ENCODE measurements at places on chromosomes 12 and 14.

GRCh38 chr14:95198320-95198719, 41.0 kb upstream of the DICER1 start:
- no peak for DNase-seq

DNA sequence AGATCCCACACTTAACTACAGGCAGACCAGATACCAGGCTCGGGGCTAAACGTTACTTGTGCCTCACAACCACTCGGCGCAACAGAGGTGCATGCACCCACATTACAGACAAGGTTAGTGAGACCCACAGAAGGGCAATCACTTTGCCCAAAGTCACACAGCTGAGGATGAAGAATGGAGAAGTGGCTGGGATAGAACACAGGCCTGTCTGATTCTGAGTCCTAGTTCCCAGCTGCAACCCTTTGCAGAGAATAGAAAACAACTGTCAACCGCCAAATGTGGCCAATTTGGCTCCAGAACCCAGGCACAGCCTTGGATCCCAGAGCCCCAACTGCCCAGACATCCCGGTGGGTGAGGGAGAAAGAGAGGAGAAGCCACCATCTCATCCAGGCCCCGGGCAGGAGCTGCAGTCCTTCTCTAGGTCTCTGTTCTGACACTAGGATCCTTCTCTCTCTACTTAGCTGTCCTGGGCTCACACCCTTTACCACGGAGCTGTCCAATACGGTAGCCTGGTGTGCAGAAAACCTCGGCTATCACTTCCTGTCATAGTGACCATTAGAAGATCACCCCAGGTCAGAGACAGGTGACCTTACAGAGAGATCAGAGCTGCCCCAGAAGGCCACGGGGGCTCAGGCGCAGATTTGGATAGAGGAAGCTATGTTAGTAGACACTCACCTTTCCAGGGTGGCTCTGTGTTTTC, 59.1 kb downstream of the FAM222A start:
- no peak for DNase-seq

DNA sequence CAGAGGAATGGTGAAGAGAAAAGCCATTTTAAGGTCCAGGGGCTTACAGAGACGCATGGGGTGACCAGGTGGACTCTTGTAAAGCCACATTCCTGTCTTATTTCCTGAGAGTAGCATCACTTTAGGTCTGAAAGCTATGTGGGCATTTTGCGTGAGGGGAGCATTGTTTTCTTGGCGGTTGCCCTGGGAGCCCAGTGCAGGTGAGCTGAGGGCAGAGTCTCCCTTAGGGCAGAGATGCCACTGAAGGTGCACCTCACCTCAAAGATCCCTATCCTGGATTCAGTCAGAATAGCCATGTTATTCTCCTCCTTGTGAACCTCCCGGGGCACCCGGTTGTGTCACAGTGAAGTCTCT, 12.4 kb downstream of the GLRX5 start:
- DNase-seq, result no peak

GRCh38 chr12:112894128-112894527, 12.6 kb upstream of the OAS1 start:
- no peak for DNase-seq

GRCh38 chr14:100838493-100839314, 12.8 kb downstream of the MEG3 start:
- DNase-seq, result no peak

DNA sequence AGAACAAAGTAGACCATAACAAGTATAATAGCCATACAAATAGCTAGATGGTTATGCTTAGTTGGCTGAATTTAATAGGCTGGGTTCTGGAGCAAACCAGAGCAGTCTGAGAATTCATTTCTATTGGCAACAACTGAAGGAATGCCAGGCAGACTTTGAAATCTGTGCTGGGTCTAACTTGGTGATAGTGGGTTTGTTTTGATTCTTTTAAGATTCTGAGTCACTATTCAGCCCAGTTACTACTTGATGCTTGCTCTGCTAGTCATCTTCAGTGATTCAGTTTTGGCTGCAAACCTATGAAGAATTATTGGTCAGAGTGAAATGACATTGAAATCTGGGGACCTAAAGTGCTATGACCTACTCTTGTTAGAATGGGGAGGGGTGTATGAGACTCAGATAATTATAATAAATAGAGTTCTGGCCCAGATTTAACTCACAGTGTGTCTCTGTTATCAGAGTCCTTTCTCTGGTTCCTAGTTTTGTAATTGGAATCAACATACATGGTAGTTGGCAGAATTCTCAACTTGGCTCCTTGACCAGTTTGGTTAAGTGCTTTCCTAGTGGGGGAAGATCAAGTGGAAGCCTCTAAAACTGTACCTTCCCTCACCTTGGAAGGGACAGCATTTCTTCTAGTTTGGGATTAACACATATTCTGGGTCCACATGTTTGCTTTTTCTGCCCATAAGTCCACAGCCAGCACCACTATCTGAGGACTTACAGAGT, 43.5 kb downstream of the MNAT1 start:
- no peak for DNase-seq

GRCh38 chr14:100738269-100738691, 11.6 kb downstream of the DLK1 start:
- DNase-seq, result no peak

- DNase-seq, result no peak
Measured at GRCh38 chr12:1914114-1914911, 4.1 kb downstream of the CACNA2D4 start.

DNA sequence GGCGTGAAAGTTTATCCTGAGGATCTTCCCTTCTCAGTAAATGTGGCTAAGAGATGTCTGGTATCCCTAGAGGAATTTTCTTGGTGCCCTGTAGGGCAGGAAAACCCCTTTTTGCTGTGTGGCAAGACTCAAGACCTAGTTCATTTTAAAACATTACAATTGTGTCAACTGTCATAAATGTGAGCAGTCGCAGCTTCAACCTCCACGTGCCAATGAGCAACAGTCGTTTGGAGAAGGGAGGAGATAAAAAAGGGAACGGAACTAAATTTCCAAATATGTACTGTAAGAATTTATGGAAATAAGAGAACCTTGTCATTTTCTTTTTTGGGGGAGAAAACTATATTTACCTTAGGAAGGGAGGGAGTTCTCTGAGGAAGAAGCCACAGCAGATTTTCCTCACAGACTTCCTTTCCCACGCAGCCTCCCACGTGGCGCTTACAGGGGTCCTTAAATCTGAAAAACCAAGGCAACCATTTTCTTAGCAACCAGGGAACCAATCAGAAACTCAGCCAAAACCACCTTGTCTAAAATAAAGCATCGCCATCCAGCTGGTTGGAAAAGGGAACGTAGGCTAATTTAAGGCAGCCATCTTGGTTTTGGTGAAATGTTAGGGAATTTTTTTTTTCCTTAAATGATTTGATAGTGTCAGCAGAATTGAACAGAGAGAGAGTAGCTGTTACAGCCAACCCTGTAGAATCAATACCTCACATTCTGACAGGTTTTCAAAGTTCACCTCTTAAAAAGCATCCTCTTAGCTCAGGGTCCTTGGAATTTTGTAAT, 99.1 kb downstream of the FIGNL2 start:
- no peak for DNase-seq

- DNase-seq, result no peak
Measured at GRCh38 chr14:60133487-60133886, 31.7 kb downstream of the DHRS7 start.

DNA sequence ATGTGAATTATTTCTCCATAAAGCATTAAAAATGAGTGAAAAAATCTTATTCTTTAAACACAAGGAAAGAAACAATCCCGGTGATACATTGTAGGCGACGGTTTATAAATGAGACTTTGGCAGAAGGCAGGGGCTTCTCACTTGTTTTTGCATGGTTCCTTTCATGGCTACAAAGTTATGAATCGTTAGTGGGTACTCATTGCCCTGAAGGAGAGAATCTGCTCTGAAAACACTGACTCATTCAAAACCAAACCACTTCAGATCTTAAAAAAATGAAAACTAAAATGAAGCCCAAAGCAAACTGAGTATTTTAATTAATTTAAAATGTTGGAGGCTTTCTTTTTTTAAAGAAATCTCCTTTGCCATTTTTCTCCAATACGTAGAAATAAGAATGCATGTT, 41.4 kb upstream of the AMIGO2 start:
- DNase-seq, result no peak

GRCh38 chr12:84772281-84772680, 140.3 kb downstream of the SLC6A15 start:
- no peak for DNase-seq

DNA sequence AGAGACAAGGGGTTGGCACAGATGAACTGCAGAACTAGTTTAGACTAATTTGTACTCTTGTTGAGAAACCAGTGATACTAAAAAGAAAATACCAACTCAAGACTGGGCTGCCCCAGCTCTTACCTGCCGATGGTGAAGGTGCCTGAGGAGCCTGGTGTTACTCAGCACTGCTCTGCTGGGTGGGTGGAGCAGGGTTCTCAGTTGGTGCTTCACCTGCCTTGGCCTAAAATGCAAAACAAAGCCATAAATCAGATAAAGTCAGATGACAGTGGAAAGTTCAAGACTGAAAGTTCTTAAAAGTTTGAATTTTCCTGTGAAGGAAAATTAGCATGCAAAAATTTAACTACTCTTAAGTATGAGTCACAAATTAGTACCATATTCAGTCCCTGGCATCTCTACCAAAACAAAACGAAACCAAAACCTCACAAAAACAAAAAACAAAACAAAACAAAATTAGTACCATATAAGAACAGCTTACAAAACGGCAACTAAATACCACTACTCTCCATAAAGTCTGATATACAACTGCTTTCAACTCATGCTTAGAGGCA, 21.9 kb downstream of the YBX3 start:
- no peak for DNase-seq

All from A549 (cell line).